GOT3 (cell line): ENCODE measurements at places on chromosomes 1 and 21.

DNA sequence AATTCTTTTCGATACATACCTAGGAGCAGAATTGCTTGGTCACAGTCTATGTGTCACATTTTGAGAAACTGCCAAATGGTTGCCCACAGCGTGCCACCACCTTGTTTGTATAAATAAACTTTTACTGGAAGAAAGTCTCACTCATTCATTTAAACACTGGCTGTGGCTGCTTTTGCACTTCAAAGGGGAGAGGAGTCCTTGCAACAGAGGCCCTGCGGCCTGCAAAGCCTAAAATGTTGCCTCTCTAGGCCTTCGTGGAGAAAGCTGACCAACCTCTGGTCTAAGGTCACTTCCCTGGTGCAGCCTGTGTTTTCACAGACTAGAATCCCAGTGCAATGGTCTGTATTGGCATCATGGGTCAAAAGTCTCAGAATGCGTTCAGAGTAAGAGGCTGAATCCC lies 8.3 kb downstream of the RIPK4 start:
- no peak for DNase-seq

DNA sequence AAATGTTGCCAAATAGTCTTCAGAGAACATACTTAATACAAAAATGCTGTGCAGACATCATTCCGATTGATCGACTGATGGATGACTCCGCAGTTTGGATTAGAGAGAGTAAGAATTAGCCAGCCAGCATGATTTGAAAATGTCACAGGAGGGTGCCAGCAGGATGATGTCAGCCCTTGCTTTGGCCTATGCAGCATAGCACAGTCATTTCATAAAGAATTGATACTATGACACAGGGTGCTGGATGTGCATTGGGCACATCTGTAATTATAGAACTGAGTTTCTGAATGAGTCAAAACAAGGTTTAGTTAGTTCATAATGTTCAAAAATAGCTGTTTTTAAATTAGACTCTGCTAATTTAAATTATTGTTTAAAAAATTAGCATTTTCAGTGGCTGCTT lies 21.6 kb upstream of the TRAF5 start:
- DNase-seq: no peak

GRCh38 chr1:58779801-58780382 lies 4.0 kb downstream of the JUN start:
- DNase-seq: no peak

GRCh38 chr1:150262388-150263320 lies 5.1 kb downstream of the CA14 start:
- no peak for DNase-seq

DNA sequence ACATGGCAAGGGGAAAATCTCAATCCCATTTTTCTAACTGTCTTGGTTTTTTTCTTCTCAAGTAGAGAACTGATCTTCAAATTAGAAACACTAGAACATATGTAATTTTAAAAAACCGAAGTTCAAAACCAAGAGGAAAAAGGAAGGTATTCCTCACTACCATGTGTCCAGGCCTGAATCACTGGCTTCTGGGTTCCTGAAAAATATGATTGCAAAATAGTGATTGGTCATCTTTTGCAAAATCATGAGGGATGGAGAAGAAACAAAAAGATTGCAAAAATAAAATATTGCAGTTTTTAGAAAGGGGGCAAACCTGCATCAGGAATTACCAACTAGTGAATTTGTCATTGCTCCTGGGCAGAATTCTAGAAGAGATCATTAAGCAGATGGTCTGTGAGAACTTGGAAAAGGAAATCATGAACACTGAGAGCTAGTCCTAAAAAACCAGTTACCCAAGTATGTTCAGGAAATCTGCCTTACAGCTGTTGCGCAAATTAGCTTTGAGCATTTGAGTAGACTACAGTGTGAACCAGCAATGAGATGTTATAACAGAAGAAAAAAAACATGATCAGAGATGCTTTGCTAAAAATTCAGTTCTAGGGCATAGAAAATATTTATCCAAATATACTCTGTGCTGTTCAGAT lies 49.4 kb downstream of the SPATA46 start:
- no peak for DNase-seq

GRCh38 chr1:44453798-44454349 lies 48.8 kb downstream of the RNF220 start:
- DNase-seq: no peak

DNA sequence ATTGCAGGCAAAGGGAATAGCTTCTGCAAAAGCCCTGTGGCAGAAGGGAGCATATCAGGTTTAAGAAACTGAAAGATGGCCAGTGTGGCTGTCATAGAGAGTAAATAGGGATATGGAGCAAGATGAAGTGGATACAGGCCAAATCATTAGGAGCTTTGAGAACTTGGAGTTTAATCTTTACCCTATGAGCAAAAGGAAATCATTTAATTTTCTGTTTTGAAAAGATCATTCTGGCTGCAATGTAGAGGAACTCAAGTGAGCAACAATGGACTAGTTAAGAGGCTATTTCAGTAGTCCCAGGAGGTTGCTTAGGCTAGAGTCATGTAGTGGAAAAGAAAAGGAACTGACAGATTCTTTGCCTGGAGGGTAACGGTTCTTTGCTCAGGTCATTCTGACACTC lies 47.2 kb downstream of the RAP1A start:
- no peak for DNase-seq

DNA sequence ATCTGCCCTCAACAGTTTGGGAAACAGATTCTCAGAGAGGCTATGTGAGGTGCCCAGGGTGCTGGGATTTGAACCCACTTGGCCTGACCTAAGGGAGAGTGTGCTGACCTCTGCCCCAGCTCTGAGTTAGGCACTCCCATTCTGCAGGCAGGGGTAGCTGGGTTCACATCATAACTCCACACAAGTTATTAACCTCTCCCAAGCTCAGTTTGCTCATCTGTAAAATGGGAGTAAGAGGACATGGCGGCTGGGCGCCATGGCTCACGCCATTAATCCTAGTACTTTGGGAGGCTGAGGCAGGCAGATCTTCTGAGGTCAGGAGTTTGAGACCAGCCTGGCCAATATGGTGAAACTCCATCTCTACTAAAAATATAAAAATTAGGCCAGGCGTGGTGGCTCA lies 8.9 kb upstream of the SLC25A33 start:
- no peak for DNase-seq

DNA sequence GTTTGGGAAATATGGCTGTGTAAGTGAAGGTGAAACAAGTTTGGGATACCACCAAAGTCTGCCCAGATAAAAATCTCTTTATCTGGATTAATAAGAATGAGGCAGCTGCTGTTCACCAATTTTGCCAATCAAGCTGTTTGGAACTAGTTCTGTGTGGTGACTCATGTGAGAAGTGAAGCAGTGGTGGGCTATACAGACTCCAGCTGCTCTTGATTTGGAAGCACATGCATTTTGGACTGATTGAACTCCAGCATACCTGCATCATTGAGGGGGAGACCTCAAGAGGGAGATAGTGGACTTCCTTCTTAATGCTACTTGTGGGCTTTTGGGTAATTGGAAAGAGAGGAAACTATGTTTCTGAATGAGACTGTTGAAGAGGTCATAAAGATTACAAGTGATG lies 99.2 kb upstream of the B3GALT2 start:
- DNase-seq: no peak

- no peak for DNase-seq
Measured at GRCh38 chr1:53115403-53116306, 26.8 kb downstream of the SLC1A7 start.

- no peak for DNase-seq
Measured at GRCh38 chr1:235009074-235009473, 119.6 kb downstream of the TOMM20 start.

DNA sequence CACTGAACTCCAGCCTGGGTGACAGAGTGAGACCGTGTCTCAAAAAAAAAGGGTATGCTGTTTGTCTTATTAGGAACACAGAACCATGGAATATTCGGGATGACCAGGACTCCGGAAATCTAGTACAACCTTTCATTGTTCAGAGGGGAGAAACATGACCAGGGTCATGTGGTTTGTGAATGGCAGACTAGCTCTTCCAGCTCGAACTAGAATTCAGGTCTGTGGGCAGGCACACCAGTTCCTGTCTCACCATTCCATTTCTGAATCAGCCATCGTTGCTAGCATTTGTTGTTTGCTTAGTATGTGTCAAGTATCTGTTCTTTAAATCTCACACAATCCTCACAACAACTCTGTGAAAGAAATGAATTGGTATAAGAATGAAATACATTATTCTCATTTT lies 50.9 kb downstream of the MDM4 start:
- DNase-seq: no peak

DNA sequence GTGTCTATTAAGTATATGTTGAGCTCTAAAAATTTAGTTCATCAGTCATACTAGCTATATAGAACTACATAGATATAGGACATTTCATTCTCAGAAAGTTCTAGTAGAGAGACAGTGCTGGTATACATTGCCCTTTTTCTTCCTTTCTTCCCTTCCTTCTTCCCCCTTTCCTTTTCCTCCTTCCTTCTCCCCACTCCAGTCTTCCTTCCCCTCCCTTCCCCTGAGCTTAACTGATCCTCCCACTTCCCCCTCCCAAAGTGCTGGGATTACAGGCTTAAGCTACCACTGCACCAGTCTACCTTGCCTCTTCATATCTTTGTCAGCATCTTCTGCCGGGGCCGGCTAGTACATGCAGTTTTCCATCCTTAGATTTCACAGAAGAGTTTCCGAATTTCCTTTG lies 12.1 kb downstream of the THRAP3 start:
- no peak for DNase-seq

- DNase-seq: no peak
Measured at GRCh38 chr21:32337206-32337605, 38.6 kb downstream of the MRAP start.

DNA sequence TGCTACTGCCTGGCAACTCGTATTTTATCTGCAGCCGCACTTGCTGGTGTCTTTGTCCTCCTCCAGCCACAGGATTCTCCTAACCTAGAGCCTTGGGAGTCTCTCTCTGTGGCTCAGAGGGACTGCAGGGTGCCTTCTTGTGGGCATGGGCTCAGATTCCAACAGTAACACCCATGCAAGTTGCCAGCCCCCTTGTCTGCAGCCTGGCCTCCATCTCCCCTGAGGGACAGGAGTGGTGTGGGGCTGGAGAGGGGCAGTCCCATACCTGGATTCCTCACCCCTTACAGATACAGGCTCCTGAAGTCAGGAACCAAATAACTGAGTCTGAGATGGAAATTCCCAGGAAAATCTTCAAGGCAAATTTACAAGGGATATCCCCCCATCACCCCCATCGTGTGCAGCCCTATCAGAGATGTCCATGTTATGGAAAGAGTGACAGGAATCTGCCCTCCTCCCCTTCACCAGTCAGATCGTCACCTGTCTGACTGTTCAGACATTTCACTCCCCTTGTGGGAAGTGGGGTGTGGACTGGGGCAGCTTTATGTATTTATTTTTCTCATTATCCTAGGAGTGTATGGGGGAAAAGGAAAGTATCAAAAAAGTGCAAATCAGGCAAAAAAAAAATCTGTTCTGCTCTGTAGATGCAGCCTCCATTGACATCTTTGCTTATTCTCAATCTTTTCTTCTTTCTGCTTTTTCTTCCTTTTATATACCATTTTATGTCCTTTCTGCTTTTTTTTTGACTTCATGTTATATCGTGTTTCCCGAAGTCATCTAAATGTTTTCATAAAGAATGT lies 70.8 kb downstream of the MAN1C1 start:
- no peak for DNase-seq

- DNase-seq: no peak
Measured at GRCh38 chr1:30785714-30786113, 28.1 kb upstream of the LAPTM5 start.

- no peak for DNase-seq
Measured at GRCh38 chr1:76137746-76138145, 63.2 kb downstream of the ST6GALNAC3 start.

DNA sequence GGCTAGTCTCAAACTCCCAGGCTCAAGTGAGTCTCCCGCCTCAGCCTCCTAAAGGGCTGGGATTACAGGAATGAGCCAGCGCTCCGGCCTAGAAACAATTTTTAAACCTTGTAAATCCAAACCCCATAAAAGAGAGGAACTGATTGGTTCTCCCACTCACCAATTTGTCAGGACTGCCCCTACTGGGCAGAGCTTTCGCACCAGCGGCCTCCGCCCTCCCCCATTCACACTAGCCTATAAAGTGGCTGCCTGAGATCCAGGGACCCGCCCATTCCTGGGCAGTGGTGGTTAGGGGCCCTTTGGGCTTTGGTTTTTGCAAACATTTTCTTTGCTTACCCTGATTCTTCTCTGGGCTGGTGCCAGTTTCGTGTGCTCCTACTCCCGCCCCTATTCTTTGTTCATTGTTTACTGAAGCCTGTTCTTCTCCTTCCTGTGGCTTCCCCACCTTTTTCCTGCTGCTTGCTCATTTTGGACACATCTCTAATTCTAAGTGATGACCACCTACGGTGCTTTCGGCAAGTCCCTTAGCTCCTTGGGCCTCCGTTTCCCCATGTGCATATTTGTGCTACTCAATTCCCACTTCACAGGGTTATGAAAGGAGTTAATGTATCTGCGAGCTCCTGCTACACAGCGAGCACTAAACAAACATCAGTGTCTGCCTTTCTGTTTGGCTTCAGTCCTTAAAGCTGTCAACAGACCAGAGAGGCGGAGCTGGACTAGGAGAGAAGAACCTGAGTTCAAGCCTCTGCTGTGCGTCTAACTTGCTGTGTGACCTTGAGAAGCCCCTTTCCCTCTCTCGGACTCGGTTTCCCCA lies 39.8 kb upstream of the CLIC4 start:
- peak; percentile 56 for DNase-seq

- no peak for DNase-seq
Measured at GRCh38 chr1:153677718-153678518, 570 bp upstream of the NPR1 start.

DNA sequence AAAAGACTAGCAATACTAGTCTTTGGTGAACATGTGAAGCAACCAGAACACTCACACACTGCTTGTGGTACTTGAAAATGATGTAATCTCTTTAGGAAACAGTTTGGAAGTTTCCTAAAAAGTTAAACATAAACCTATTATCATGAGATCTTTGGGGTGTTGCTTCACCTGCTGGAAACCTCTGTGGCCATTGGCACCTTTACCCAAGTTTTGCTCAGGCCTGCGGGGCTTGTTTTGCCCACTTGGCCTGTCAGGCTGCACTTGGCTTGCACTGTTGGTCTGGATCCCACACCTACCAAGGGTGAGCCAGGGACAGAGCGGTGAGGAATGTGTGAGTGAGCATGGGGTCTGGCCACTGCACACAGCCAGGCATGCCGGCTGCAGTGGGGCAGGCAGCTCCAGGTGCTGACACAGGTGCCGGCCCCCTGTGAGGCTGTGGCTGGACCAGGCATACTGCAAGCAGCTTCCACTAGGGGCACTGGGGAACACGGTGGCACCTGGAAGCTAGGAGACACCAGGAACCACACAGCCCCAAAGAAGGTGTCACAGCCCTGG lies 14.4 kb upstream of the FNBP1L start:
- no peak for DNase-seq

- DNase-seq: no peak
Measured at GRCh38 chr1:47545912-47546483, 108.2 kb downstream of the FOXD2 start.

GRCh38 chr1:24759492-24759891 lies 14.2 kb downstream of the CLIC4 start:
- DNase-seq: no peak

- DNase-seq: no peak
Measured at GRCh38 chr1:70386121-70386520, 24.9 kb upstream of the CTH start.

- DNase-seq: no peak
Measured at GRCh38 chr1:118339400-118340124, 154.5 kb upstream of the SPAG17 start.

- DNase-seq: no peak
Measured at GRCh38 chr1:56924116-56924515, 41.7 kb downstream of the C8B start.
